T-helper 1 cell (primary cell): ENCODE measurements at places on chromosomes 7 and 10.
A peak's percentile ranks its signal among the peaks of the same experiment; 100 is the strongest.

- no peak for DNase-seq
These were observed 230.6 kb upstream of the GRB10 start for GRCh38 chr7:51013218-51013786.

DNA sequence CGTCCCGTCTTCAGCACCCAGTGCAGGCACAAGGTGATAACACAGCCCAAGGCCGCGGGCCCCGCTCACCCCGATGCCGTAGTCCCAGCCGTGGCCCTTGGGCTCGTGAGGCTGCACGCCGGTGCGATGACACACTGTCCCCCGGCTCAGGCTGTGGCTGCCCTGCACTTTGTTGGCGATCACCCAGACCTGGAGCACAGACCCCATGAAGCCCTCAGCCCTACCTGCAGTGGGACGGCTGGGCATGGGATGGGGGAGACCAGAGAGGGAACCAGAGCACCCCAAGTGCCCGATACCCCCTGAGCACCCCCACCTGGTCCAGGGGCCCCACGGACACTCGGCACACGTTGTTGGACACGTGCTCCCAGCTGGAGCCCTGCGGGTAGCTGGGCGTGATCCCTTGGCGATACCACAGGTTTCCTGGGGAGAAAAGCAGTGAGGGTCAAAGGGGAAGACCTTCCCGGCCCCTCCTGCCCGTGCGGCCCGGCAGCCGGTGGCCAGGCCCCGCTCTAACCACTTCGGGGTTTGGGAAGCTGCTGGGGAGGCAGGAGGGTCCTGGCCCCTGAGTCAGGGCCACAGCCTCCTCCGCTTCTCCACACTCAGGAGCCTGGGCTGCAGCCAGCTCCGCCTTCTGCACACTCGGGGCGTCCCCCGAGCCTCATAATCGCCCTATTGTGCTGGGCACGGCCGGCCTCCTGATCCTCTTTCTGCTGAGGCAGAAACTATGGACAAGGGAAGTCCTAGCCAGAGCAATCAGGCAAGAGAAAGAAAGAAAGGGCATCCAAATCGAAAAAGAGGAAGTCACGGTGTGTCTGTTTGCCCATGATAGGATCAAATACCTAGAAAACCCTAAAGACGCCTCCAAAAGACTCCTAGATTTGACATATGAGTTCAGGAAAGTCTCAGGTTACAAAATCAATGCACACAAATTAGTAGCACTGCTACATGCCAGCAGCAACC is 6.7 kb downstream of the BHLHA15 start:
- no peak for DNase-seq

DNA sequence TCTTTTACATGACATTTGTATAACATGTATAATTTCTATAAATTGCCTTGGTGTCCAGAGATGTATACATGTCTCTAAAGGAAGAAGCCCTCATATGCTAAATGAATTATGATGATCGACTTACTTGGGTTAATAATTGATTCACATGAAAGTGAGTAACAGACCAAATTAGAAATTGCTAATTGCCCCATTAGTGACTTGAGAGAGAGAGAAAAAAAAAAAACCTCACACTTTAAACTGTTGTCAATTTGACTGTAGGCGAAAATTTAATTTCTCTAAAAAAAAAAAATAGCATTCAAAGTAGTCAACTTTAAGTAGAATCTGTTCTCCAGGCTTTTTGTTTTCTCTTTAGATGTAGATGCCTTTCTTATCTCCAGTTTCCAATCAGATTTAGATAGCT is 383.3 kb downstream of the SH2D4B start:
- no peak for DNase-seq

GRCh38 chr10:68153473-68154210 is 44.4 kb downstream of the MYPN start:
- no peak for DNase-seq

- no peak for DNase-seq
These were observed 587 bp downstream of the HOXA10 start for GRCh38 chr7:27173511-27173955.

GRCh38 chr7:23938937-23939552 is 229.0 kb downstream of the STK31 start:
- DNase-seq, result no peak

DNA sequence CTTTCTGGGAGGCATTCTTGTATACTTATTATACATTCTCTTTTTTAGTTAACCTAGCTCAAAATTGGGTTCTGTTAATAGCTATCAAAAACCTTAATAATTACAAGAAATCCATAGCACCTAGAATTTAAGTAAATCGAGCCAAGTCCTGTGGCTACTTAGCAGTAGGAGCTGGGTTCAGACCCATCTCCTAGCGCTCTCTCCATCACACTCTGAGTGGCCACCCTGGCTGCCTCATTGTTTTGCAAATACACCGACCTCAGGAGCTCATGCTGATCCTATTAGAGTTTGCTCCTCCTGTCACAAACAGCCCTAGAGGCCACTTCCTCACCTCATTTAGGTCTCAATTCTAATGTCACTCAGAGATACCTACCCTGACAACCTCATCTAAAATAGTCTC is 46.2 kb upstream of the OSBPL3 start:
- DNase-seq, result no peak

DNA sequence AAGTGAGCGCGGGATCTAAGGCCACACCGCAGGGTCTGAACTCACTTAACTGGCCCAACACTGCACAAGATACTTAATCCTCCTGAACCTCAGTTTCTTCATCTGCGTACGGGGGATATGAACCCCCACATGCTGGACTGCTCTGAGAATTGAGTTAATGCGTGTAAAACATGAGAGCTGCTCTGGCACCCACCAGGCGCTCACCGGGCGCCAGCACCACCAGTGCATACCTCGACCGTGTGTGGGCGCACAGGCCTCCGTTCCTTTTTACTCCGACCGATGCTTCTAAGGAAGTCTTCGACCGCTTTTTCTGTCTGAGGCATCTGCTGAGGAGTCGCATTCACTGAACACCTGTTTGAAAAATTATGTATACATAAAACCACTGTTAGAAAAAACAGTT is 27.2 kb downstream of the PITRM1 start:
- no peak for DNase-seq

DNA sequence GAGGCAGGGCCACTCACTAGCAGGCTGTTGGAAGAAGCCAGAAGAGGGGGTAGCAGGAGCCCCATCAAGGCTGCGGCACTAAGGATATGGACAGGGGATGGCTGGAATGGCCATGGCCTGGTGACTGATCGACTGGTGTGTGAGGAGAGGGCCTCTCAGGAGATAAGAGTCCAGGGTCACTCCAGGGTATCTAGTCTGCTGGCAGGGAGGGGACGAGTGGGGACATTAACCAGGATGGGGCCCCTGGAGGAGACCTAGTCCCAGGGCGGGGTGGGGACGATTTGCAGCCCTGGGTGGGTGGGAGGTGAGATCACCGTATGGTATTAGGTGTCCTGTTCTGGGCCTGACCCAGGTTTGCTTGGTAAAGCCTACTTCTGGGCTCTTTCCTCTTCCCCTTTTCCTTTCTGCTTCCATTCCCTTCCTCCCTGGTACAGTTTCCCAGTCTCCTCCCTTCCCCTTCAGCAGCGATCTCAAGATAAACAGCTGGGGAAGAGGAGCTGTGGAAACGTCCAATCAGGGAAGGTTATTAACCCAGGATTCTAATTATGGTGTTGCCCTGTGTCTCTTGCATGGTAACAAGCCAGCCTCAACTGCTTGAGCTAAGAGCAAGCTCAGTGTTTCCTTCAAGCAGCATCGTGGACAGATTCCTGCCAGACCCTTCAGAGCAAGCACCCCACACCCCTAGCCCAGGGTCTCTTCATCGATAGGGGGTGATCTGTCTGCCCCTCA is 233.2 kb downstream of the RPS24 start:
- DNase-seq, result no peak

- DNase-seq, result no peak
These were observed 3.3 kb upstream of the GLCCI1 start for GRCh38 chr7:7965301-7965700.

DNA sequence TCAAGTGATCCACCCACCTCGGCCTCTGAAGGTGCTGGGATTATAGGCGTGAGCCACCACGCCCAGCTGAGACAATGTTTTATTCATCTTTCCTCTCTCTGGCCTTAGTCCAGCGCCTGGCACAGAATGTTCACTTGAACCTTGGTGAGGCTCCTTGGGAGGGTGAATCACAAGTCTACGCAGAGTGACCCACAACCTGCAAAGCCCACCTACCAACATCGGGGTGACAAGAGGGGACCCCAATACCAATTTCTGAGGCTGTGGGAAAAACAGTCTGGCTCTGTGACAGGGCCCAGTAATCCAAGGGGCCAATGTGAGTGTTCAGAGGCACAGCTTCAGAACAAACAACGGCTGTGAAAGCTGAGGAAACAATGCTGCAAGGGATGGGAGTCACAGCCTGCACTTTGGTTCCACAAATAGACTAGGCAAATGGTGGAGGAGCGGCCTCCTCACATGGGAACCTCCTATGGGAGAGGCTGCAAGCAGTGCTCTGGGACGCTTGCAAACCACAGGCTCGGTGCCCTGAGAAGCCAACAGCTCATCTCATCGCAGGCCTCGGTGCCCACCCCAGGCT is 5.6 kb upstream of the MALSU1 start:
- DNase-seq, result no peak

- DNase-seq, result peak; percentile 21
These were observed 36.7 kb downstream of the PFKFB3 start for GRCh38 chr10:6239213-6239991.
